Muscle of leg (tissue), 16 donors: ENCODE measurements at places on chromosomes 13 and 19. TPM values are rescaled to one million over a fixed set of nuclear protein-coding genes. Genes with fewer than 3 reads are reported as not detected.

Gene FUT1
- total RNA-seq, result 1.1 TPM

Gene ZNF563
- 4.1 TPM for total RNA-seq

Gene NANOS3
- total RNA-seq, result 2.6 TPM

Gene ZNF536
- total RNA-seq, result 1.9 TPM

Gene IFI30
- total RNA-seq, result 4.6 TPM

Gene ING1
- total RNA-seq, result 6.0 TPM

Gene ETV2
- total RNA-seq, result 1.6 TPM

- no peak for DNase-seq
These were observed 72.6 kb upstream of the SERP2 start for GRCh38 chr13:44300895-44301638.

- peak; percentile 71 for DNase-seq
These were observed 1.3 kb upstream of the INTS6 start for GRCh38 chr13:51453959-51454703.

- peak; percentile 40 for DNase-seq
These were observed at the start of gene ANKLE1 for GRCh38 chr19:17281391-17282304. Gene ANKLE1, plus strand, starts transcription at chr19:17281901. Its CDS starts 20 bp downstream, at chr19:17281921.

DNA sequence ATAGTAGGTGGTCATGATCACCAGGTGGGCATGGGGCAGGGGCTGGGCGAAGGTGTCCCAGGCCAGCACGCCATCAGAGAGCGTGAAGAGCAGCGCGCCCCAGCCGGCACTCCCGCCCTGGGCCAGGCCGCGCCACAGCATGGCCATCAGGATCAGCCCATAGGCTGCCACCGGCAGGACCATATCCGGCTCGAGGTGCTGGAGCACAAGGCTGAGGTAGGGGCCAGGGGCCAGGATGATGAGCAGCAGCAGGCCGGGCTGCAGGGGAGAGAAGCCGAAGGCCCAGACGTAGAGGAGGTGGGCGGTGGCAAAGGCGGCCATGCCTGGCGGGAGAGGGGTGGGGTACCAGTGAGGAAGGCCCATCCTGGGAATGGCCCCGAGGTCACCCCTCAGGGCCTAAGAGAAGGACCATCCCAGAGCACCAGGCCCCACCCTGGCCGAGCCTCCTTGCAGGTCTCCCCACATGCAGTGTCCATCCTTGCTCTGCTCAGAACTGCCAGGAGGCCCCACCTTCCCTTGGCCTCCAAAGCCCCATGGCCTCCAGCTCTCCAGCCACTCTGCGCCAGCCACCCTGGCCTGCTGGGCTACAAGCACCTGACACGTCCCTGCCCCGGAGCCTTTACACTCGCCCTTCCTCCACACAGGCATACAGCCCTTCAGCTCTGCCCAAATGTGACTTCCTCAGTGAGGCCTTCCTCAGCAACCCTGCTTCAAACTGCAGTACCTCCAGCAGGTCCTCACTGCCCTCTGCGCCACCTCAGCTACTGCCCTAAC lies 1.1 kb downstream of the TMEM86B start:
- no peak for DNase-seq

DNA sequence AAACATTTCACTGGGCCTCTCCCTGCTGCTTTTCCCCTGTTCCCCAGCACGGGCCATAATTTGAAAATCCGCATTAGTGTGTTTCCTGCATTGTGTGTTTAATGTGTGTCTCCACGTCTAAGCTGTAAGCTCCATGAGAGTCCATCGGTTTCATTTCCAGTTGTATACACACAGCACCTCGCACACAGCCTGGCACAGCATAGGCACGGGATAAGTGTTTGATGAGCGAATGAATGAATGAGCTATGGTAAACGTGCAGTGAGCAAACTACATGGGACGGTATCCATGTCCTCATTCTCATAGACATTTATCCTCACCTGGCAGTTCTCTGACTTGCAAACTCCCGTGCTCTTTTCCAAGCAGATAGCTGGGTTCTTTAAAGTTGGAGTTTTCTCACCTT lies 106.1 kb downstream of the RAB20 start:
- DNase-seq, result no peak

DNA sequence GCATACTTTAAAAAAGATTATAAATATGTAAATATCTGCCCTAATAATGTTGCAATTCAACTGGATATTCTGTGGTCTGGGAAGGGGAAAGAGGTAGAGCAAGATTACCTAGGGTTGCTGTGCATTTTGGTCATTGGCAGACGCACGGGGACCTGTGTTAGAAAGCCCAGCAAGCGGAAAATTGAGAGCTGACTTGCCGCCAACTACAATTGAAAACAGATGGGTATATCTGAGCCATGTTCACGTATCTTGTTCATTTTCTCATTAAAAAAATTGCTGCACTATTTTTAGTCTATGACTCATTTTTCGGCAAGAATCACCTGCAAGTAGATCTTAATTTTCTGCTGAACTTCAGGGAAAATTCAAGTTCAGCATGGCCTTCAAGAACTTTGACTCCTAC lies 308.5 kb upstream of the TMTC4 start:
- peak; percentile 72 for DNase-seq

- DNase-seq, result no peak
These were observed 33.3 kb downstream of the NAA16 start for GRCh38 chr13:41344358-41344757.

DNA sequence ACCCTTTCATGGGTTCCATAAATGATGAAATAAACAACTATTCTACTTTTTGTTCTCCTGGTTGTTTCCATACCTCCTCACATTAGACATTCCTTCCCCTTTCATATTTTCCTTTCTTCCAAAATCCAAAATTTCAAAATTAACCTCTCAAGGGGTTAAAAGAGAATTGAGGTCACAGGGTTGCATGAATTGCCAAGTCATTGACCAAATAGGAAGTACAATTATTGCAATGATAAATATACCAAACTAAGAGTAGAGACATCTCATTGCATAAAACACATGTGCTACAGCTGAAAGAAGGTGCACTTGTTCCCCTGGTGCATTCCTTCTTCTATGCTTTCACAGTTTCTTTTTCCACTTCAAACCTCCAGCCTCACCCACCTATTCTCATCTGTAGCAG lies 136.1 kb downstream of the KCTD12 start:
- no peak for DNase-seq

DNA sequence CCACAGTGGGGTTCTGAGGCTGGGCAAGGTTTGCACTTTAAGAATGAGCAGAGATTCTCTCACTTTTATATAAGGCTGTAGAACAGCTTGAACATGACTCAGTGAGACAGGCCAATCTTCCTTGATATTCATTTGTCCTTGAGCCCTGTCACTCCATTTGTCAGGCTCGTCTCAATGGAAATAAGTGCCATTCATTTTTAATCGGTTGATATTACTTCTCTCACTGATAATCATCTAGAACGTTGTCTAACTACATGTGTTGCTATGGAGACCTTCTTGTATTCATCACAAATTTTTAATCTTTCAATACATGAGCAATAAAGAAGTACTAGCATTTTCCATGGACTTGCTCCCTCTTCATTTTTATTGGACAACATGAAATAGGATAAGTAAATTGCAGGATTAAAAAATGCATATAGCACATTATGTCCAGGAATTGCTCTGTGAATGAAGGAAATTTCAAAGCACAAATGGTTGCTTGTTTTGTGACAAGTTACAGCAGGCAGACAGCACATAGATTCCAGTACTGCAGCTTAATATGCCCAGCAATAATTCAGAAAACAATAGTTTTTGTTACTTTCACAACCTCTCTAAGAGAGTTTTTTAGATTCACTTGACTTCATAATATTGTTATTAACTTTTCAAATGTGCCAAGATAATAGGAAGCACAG lies 1178.4 kb upstream of the ATXN8OS start:
- no peak for DNase-seq

- no peak for DNase-seq
These were observed 38.8 kb downstream of the CHST8 start for GRCh38 chr19:33660410-33661124.

DNA sequence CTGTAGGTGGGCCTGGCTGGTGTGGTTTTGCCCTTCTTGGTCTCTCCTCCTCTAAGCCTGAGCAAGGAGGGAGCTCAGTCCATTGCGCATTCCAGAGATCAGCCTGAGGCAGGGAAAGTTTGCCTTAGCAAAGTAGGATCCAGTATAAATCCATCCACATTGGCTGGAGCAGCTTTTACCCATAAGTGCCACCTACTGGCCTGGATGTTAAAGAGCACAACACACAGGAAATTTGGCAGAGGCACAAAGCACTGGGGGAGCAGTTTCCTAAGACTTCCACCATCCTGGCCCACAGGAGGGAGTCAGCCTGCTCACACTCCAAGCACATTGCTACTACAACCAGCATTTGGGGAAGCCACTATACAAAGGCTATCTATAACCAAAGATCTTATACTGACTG lies 1124.2 kb downstream of the SLITRK1 start:
- no peak for DNase-seq

- no peak for DNase-seq
These were observed 14.7 kb downstream of the NAPA start for GRCh38 chr19:47499863-47500830.

- DNase-seq, result no peak
These were observed 142.8 kb downstream of the STK24 start for GRCh38 chr13:98434060-98434459.
